DMS153 (cell line): ENCODE measurements at places on chromosomes 11 and 22.

- DNase-seq: no peak
Measured at GRCh38 chr11:116412118-116412889, 360.5 kb downstream of the BUD13 start.

DNA sequence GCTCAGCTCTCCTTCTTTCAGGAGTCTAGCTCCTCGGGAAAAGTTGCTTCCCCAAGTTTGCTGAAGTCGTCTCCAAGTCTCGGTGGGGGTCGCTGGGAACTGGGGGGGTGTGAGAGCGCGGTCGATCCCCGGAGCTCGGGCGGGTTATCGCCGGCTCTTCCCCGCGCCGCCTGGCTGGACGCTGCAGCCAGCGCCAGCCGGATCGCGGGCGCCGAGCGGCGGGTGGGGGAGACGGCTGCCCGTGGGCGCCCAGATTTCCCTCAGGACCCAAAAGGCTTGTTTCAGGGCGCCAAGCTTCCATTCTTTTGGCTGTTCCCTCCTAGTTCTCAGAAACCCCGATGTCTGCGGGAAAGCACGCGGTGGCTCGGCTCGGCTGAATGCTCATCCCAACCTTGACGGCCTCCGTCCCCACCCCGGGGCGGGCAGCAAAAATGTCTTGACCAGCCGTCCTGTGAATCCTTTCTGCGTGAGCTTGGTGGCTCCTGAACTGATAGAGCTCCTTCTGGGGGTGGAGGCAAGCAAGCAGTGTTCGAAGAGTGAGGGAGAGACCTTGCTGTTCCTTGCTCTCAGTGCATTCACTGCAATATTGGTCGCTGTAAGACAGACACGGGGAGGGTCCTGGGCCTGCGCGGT lies 1.7 kb downstream of the ZBTB16 start:
- no peak for DNase-seq

DNA sequence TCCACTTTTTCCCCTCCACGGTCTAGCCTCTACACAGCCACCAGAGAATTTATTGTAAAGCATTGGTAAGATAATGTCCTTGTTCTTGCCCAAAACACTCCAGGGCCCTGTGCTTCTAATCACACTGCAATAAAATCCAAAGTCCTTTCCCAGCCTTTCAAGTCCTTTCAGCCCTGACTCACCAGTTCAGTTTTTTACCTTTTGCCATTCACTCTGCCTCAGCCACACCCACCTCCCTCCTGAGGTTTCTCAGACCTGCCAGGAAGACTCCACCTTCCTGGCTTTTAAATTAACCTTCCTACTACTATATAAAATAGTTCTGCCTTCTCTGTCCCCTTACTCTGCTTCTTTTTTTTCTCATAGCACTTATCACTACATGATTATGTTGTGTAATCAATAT lies 91.0 kb upstream of the ARHGAP32 start:
- DNase-seq: peak; percentile 12

DNA sequence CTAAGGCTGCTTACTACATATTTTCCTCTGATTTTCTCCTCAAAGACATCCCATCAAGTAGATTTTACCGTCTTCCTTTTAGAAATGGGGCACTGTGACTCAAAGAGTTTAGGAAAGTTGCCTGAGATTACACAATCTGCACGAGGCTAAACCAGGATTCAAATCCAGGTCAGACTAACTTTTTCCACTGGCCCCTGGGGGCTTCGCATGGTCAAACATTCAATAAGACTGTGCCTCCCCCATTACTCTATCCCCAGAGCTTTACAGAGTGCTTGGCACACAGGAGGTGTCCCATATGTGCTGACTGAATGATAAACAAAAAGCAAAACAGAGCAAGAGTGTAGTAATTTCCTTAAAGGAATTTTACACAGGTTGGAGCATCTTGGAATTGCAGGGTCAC lies 118.1 kb upstream of the TEAD1 start:
- no peak for DNase-seq

GRCh38 chr11:36672815-36673450 lies 74.9 kb upstream of the RAG2 start:
- DNase-seq: peak; percentile 8

DNA sequence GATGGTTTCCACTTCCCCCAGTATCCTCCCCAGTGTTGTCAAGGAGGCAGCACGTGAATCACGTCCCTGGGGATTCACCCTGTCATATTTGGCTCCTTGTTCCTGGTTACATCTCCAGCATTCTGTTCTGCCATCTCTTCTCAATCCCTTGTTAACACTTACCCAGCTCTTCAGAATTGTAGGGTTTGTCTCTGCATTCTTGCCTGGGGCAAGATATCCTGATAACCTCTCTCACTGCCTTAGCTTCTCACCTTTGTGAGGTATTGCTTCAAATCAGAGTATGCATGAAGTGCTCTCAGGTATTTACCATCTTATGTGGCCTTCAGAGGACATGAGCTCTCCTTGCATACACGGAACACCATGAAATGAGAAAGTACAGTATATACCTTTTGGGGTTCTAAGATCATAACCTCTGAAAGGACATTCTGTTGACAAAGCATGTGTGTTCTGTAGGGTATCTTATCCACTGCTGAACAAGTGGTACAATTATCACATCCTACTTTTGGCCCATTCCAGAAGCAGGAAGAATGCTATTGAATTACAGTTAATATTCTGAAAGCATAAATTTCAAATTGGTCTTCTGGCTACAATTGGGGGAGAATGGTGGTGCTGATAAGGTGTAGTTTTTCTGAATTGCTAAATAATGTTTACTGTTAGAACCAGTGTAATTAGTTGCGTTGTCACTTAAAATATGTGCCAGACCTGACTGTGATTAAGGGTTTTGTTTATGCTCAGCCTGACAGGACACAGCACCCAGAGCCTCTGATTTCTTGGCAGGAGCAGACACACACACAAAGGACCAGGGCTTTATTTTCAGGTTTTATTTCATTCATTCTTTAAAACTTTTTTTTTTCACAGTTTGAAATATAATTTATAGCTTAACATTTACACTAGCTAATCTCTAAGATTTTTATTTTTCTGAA lies 32.7 kb downstream of the VSTM5 start:
- peak; percentile 2 for DNase-seq

GRCh38 chr11:66467756-66468155 lies 1.1 kb downstream of the PELI3 start:
- DNase-seq: peak; percentile 29

DNA sequence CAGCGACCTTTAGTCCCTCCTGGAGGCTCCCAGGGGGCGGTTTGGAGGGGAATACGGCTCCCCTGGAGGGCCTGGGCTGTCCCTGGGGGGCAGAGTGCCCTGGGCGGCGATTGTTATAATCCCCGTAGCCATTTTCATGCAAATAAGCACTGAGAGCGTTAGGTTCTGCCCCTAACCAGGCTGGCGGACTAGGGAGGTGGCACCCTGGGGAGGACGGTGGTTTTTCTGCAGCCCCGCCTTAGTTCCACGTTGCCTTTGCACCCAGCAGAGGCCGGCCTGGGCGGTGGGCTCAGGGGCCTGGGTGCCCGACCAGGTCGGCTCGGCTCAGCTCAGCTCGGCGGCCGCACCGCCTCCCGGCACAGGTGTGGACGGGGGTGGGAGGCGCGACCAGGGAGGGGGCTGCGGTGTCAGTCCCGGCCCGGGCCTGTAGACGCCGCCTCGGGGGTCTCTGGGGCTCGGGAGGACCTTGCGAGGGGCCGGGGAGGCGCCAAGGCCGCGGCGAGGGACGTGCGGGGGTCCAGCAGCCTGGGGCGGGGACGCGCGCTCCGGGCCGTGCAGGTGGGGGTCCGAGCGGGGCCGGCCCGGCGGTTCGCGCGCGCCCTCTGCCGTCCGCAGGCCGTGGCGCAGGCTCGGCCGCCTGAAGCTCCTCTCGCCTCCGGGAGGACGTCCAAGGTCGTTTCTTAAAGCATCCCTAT lies 2.3 kb upstream of the DUSP8 start:
- peak; percentile 82 for DNase-seq

DNA sequence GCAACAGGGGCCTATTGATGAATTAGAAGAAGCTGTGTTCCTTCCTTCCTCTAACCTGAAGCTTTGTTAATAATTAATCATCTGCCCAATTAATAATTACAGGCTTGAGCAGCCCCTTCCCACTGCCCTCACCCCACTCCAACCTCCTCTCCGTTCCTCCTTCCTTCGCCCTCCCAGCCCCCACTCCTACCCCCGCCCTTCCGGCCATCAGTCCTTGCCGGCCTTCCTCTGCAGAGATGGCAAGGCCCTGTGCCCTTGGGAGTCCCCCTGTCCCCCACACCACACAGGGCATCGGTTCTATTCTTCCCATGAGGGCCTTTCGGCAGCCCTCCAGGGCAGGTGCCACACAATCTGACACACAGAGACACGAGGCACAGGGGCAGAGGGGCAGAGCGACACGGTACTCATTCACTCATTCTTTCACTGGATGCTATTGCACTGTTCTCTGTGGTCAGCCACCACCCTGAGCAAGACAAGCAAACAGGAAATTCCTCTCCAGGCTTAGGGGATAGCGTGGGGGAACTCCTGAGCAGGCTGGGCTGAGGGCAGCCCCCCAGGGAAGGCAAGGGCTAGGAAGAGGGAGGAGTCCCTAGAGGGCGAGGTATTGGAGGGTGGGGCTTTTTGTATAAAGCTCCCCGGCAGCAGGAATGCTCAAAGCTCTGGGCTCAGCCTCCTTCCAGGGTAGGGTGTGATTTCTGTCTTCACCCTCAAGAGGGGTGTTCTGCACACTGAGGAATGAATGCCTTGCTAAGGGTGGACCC lies 14.7 kb downstream of the MGAT3 start:
- no peak for DNase-seq

- no peak for DNase-seq
Measured at GRCh38 chr11:64516226-64516625, 74.8 kb upstream of the SLC22A12 start.

GRCh38 chr11:111977146-111978027 lies 40.2 kb downstream of the DIXDC1 start:
- peak; percentile 8 for DNase-seq

DNA sequence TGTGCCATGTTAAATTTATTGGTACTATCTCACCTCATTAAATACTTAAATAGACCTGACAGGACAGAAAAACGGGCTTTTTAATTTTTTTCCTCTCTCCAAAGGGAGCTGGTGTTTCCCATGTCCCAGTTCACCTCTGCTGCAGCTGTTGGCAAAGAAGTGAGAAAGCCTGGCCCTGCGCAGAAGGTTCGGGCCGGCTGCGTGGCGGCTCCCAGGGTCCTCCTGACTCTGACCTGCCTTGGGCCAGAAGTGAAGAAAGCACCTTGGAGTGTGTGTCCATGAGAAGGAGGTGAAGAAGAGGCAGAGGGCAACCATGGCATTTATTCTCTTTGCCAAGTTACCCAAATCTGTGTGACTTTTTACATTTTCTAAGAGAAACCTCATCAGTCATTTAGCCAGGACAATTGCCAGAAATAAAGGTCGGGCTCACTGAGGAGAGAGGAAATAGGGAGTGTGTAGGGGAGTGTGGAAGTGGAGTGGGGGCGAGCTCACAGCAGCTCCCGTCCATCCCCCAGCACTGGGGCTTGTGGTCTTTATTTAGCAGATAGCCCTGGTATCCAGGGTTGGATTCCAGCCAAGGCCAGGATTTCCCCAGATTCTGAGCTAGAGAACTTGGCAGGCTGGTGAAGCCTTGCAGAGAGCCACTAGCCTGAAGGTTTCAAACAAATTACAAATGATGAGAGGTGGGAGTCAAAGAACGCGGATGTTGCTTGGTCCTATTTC lies 102.4 kb upstream of the CADM1 start:
- DNase-seq: no peak

- no peak for DNase-seq
Measured at GRCh38 chr11:120688163-120688562, 176.6 kb downstream of the GRIK4 start.
